ENCODE measurements at places on chromosomes 5 and 9. TPM values are rescaled to one million over a fixed set of nuclear protein-coding genes. Genes with fewer than 3 reads are reported as not detected.

The IL9 gene
- total RNA-seq: not detected

The RARS1 gene
- 128 TPM for total RNA-seq

The SCGB3A1 gene
- not detected for total RNA-seq

The PDZD2 gene
- total RNA-seq: 0.10 TPM

The KIF24 gene
- total RNA-seq: 7.2 TPM

The MYMK gene
- not detected for total RNA-seq

The IL4 gene
- not detected for total RNA-seq

The KCNIP1 gene
- total RNA-seq: not detected

The FGFR4 gene
- 7.5 TPM for total RNA-seq

The CDH9 gene
- 0.10 TPM for total RNA-seq

The PSD2 gene
- 0.05 TPM for total RNA-seq

The PCA3 gene
- not detected for total RNA-seq
